ENCODE measurements at places on chromosomes 5 and 9. TPM values are rescaled to one million over a fixed set of nuclear protein-coding genes. Genes with fewer than 3 reads are reported as not detected.

DNA sequence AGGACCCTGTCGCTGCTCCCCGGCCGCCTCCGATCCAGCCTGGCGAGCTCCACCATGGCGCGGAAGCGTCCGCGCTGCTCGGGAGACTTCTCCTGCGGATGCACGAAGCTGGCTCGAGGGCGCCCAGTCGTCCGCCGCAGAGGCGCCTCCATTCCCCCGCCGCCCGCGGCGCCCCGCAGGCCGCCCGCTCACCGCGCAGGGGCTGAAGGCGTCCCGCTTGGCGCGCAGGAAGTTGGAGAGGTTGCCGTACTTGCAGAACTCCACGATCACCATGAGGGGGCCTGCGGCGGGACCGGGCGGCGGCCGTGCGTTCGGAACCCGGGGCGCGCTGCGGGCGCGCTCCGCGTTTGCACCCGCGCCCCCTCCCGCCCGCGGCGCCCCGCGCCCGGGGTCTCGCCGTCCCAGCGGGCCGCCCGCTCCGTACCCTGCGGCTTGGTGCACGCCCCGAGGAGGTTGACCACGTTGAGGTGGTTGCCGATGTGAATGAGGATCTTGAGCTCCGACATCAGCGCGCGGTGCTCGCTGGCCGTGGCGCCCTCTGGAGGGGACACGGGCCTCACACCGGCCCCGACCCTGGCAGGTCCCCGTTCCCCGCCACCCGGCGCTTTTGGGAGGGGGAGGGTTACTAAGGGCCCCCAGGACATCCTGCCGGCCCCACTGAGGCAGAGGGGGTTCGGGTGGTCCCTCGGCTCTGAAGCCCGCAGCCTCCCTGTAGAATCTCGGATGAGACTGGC, 27.7 kb upstream of the SCGB3A1 start:
- DNase-seq = no peak

GRCh38 chr5:57662991-57663390, 180.4 kb upstream of the ACTBL2 start:
- DNase-seq = no peak

DNA sequence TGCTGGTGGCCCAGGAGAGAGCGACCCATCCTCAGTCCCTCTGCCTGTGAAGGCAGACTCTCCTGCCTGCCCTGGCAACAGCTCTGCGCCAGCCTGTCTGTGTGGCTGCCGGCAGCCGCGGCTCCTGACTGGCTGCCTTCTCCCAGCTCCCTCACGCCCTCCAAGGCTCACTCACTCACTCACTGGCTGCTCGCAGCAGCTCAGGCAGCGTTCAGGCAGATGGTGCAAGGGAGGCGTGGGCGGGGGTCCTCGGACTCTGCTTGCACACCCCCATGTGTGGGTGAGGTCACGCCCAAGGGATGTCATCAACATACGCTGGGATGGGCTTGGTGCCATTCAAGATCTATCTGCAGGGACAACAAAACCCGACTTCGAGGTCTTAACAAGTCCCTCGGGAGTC, 66.7 kb downstream of the DAB2IP start:
- peak; percentile 67 for DNase-seq

The TLE1 gene
- total RNA-seq = 15.1 TPM

The BTNL9 gene
- total RNA-seq = 6.6 TPM
